ENCODE measurements at places on chromosomes 2 and 18.

DNA sequence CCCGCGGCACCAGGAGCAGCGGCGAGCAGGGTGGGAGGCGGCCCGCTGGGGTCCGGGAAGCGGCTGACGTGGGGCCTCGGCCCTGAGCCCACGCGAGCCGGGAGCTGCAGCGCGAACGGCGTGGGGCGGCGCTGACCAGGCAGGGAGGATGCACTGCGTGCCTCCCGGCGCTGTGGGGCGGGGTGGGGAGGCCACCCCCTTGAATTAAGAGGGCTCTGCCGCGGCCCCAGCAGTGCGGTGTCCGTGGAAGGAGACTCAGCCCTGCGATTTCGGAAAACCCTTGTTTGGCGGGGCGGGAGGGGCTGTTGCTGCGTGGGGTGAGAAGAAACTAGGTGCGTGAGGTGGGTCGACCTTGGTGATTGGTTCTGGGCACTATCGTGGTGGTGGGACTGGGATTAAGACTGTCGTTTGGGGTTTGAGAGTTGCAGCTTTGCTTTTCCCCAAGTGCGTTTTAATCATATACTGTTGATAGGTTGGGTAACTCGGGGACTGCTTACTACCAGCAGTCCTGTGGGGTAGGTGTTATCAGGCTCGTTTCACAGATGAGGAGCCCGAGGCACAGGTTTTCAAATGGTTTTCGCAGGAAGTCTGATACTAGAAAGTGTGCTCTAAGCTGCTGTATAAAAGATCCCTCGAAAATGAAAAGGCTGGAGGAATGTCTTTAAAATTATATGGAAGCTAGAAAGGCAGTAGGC lies 722 bp downstream of the ACSL3 start:
- peak; percentile 55 for DNase-seq

GRCh38 chr2:73233932-73234832 lies at the start of gene CCT7:
TSS of gene CCT7 (plus strand) at chr2:73234308. CDS start at chr2:73234379, 71 bp downstream.
- DNase-seq = peak; percentile 87

DNA sequence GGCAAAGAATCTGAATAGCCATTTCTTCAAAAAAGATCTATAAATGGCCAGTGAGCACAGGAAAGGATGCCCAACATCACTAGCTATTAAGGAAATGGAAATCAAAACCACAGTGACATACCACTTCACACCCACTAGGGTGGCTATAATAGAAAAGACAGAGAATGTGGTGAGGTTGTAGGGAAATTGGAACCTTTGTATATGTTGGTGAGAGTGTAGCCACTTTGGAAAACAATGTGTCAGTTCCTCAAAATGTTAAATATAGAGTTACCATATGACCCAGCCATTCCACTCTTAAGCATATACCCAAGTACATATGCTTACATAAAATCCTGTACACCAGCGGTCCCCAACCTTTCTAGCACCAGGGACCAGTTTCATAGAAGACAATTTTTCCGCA lies 152.8 kb downstream of the SMAD2 start:
- DNase-seq = no peak

DNA sequence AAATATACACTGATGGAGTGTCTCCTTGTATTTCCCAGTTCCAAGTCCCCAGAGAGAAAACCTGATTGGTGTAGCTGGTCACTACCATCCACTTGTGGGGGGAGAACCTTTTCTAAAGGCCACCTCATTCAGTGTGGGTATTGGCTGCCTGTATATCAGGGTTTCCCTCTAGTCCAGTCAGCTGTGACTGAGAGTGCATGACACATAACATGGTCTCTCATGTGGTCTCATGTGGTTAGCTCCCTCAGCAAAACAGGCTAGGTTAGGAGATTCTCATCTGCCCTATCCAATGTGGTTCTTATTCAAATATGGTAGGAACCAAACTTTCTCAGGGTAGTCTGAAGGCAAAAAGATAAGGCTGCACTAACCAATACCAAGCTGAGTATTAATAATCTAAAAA lies 4.1 kb upstream of the GORASP2 start:
- DNase-seq = no peak

GRCh38 chr2:25297738-25298137 lies 44.0 kb downstream of the DNMT3A start:
- DNase-seq = no peak

- DNase-seq = no peak
These were observed 108.7 kb upstream of the KCTD1 start for GRCh38 chr18:26656944-26657536.

GRCh38 chr18:3596637-3597384 lies 146.8 kb downstream of the TGIF1 start:
- peak; percentile 28 for DNase-seq

GRCh38 chr2:25445464-25445863 lies 103.7 kb upstream of the DNMT3A start:
- DNase-seq = no peak

GRCh38 chr2:107742460-107743027 lies 84.1 kb upstream of the RGPD4 start:
- DNase-seq = no peak

- no peak for DNase-seq
These were observed 104.3 kb upstream of the CNGA3 start for GRCh38 chr2:98242003-98242402.

- DNase-seq = no peak
These were observed 18.4 kb upstream of the SLC20A1 start for GRCh38 chr2:112627060-112628040.

DNA sequence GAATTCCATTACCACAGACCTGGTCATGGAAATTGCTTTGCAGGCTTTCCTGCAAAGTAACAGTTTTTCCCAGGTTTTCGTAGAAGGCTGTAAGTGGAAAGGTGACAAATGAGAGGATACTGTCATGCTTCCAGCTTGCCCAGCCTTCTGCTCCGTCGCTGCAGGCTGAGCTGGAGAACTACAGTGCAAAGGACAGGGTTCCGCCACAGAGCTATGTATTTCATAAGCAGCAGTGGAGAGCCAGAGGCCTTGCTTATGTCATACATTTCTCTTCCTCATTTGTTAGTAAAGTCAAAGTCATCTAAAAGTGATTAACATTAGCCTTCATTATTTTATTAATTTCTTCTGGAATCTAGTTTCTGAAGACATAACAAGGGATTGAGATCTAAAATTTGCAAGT lies 72.9 kb upstream of the RBM44 start:
- no peak for DNase-seq

DNA sequence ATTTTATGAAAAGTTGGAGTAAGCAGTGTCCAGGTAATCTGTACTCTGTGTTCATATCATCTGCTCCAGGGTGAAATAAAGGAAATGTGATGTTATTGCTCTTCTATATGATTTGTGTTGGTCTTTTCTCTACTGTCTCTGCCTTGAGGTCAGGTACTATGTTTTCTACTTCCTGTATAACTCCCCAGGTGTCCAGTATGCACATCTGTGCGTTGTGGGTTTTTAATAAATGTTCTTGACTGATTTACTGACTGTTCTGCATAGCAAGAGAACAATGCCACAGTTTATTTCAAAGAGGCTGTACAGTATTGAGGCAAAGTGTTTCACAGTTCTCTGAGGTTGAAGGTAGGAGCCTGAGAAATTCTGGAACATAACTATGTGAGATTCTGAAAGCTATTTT lies 89.7 kb downstream of the BABAM2 start:
- DNase-seq = no peak

- DNase-seq = no peak
These were observed 91.5 kb upstream of the CDH7 start for GRCh38 chr18:65659312-65659711.

GRCh38 chr2:8487461-8487932 lies 194.4 kb upstream of the ID2 start:
- DNase-seq = no peak

DNA sequence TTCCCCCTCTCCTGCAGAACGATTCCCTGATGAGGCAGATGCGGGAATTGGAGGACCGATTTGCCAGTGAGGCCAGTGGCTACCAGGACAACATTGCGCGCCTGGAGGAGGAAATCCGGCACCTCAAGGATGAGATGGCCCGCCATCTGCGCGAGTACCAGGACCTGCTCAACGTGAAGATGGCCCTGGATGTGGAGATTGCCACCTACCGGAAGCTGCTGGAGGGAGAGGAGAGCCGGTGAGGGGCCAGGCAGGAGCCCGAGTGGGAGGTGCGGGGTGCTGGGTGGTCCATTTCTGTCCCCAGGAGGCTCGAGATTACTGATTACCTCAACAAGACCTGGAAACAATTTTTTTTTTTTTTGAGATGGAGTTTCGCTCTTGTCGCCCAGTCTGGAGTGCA lies 3.1 kb downstream of the DES start:
- no peak for DNase-seq

All from activated naive CD4-positive, alpha-beta T cell treated with anti-CD3 and anti-CD28 coated beads, Interleukin-2, amount 50 U/mL, for 16 hours (primary cell).